ENCODE measurements at places on chromosomes 4 and X.

DNA sequence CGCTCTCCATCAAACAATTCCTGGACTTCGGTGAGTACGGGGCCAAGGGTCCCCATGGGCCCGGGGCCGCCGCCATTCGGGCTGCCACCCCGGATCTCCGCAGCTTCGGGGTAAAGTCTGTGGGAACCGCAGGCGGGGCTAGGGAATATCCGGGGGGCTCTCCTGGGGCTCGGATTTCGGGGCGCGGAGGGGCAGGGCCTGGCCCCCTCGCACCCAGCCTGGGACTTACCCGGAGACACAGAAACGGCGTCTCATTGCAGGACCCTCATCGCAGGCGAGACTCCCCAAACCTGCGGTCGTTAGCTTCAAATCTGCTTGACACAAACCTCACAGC, 413 bp downstream of the PDK3 start:
- DNase-seq, result no peak

GRCh38 chrX:10223276-10223675, 66.5 kb downstream of the CLCN4 start:
- no peak for DNase-seq

- no peak for DNase-seq
Measured at GRCh38 chr4:73723023-73723422, 17.3 kb upstream of the CXCL8 start.

GRCh38 chrX:2654436-2655340, 36.4 kb upstream of the CD99 start:
- no peak for DNase-seq

- DNase-seq, result no peak
Measured at GRCh38 chrX:121356850-121357171, 309.4 kb downstream of the GLUD2 start.

GRCh38 chrX:139932073-139932900, 566 bp downstream of the ATP11C start:
- peak; percentile 24 for DNase-seq

DNA sequence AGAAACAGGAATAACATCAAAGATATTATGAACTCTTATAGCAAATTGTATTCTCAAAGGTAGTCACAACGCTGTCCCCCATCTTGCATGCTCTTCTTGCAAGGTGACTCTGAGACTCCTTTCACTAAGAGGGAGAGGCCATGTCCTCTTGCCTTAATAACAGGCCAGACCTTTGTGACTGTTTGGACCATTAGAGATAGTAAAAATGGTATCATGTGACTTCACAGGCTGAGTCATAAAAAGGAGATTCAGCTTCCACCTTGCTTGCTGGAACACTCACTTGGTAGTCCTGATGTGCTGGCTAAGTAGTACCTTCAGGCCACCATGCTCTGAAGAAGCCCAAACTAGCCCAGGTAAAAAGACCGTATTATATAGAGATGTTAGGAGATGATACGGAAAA, 143.8 kb downstream of the FBXW7 start:
- DNase-seq, result no peak

- no peak for DNase-seq
Measured at GRCh38 chr4:73142995-73143547, 73.6 kb upstream of the COX18 start.

- peak; percentile 31 for DNase-seq
Measured at GRCh38 chr4:75995727-75996126, 5.0 kb upstream of the SDAD1 start.

- DNase-seq, result no peak
Measured at GRCh38 chr4:11489453-11490083, 60.9 kb upstream of the HS3ST1 start.

Data from NCI-H2081 (cell line).